ENCODE measurements at places on chromosomes 16 and 17.

DNA sequence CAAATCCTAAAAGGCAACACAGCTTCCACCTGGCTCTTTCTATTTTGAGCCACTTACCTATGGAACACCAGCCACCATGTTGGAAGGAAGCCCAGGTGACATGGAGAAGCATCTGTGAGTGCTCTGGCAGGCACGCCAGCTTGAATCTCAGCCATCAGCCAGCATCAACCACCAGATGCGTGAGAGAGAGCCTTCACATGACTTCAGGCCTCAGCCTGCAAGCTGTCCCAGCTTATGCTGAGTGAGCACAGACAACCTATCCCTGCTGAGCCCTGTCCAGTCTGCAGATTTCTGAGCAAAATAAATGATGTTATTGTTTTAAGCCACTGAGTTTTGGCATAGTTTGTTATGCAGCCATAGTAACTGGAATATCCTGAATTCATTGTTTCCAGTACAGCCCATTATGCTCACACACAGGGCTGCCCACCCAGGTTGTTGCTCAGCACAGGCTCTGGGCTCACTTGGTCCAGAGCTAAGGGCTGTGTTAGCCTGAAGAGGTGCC lies 35.1 kb downstream of the TMEM238L start:
- DNase-seq: no peak

GRCh38 chr16:57578521-57579360 lies 36.3 kb downstream of the ADGRG5 start:
- DNase-seq: no peak

GRCh38 chr17:74085434-74085833 lies 118.0 kb upstream of the RPL38 start:
- DNase-seq: no peak

- no peak for DNase-seq
Observed at GRCh38 chr17:50268743-50269275, 5.5 kb upstream of the TMEM92 start.

- no peak for DNase-seq
Observed at GRCh38 chr17:49031965-49032928, 35.1 kb downstream of the IGF2BP1 start.

DNA sequence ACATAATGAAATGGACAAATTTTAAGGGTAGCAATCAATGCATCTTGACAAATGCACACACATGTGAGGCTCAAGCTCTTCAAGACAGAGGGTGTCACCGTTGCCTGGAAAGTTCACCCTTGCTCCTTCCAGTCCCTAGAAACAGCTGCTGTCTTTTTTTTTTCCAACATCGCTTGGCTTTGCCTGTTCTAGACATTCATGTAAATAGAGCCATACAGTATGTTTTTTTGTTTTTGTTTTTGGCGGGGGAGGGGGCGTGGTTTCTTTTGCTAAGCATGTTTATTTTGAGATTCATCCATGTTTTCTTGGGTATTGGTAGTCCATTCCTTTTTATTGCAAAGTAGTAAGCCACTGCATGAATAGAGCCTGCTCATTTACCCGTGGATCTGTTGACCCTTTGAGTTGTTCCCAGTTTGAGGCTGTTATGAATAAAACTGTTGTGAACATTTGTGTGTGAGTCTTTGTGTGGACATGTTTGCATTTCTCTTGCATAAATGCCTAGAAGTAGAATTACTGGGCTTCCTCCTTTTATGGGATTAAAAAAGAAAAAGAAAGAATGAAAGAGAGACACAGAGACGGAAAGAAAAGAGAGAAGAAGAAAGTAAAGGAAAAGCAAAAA lies 78.4 kb downstream of the NT5M start:
- no peak for DNase-seq

GRCh38 chr17:83115832-83116231 lies 36.4 kb downstream of the METRNL start:
- DNase-seq: no peak

GRCh38 chr17:1792495-1793446 lies 30.9 kb downstream of the SERPINF1 start:
- DNase-seq: no peak

- DNase-seq: no peak
Observed at GRCh38 chr16:58019866-58020538, 5.6 kb upstream of the MMP15 start.
